Kidney (tissue), 22 donors: ENCODE measurements at places on chromosomes 3 and 15. TPM values are rescaled to one million over a fixed set of nuclear protein-coding genes. Genes with fewer than 3 reads are reported as not detected.

The LYZL4 gene
- total RNA-seq, result not detected

- no peak overlapping the region for H3K4me3 ChIP-seq
- no peaks in the 10 kb centered on the region for H3K36me3 ChIP-seq
- H3K27me3 ChIP-seq, result no peaks in the 10 kb centered on the region
- peak; percentile 58 for DNase-seq
- H3K4me1 ChIP-seq, result no peaks in the 10 kb centered on the region
Observed at GRCh38 chr3:25536521-25537391, 108.7 kb downstream of the RARB start.

DNA sequence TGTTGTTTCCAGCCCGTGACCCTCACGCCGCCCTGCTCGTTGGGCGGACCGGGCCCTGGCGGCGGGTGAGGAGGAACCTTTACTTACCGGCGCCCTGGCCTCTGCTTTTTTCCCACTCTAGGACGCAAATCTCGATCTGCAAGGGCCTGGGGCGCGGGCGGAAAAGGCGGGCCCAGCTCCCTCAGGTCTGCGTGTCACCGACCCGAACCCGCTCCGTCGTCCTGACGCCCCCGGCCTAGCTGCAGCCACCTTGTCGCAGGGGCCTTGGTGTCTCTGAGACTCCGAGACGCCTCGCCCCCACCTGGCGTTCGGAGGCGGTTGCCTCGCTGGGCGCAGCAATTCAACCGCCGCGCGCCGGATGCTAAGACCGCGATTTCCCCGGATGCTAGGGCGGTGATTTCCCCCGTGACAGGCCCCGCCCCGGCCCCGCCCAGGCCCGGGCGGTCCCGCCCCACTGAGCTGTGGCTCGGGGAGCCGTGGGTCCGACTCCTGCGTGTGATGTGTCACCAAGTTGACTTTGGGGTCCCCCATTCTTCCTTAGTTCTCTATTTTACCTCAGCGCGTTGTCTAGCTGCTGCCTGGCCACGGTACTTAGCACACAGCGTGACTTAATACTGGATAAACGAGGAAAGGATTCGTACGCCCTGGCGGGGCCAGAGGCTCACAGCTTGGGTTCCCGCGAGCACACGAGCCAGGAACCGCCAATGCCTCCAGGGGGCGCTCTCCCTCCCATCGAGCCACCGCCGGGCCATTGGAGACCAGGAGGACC, at the start of gene RPL39L:
Gene RPL39L (minus strand): TSS at position 371 of the 769 bp plus-strand sequence. CDS start 18,196 bp downstream, outside the sequence.
- H3K4me3 ChIP-seq, result peak within 1 kb of the TSS; percentile 66
- H3K4me1 ChIP-seq, result no peaks in the 10 kb centered on the region
- DNase-seq, result peak; percentile 91
- no peaks in the 10 kb centered on the region for H3K27me3 ChIP-seq

- no peak overlapping the region for H3K4me3 ChIP-seq
- no peak overlapping the region for H3K27ac ChIP-seq
- no peaks in the 10 kb centered on the region for H3K36me3 ChIP-seq
- H3K4me1 ChIP-seq, result peaks cover 6% of the 10 kb centered on the region
Observed at GRCh38 chr15:98845138-98845884, 162.3 kb downstream of the PGPEP1L start.

DNA sequence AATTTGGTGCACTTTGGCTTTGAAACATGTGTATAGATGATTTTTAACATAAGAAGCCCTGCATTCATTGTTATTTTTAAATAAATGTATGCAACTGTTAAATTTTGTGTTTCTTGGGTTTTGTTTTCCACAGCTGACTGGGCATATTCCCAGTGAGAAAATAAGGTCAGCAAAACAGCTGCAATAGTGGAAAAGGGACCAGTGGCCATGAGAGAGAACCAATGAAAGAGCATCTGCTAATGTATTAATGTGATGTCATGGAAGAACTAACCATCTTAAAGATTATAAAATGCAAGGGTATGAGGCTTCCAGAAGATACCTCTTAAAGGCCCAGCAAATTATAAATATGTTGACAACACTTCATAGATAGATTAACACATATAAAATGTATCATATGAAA, 31.0 kb upstream of the KBTBD12 start:
- no peak overlapping the region for H3K4me3 ChIP-seq
- H3K27ac ChIP-seq, result no peak overlapping the region
- no peaks in the 10 kb centered on the region for H3K36me3 ChIP-seq
- no peaks in the 10 kb centered on the region for H3K4me1 ChIP-seq

GRCh38 chr3:59406943-59407342, 357.1 kb upstream of the CFAP20DC start:
- H3K27me3 ChIP-seq, result no peaks in the 10 kb centered on the region
- H3K4me1 ChIP-seq, result no peaks in the 10 kb centered on the region
- H3K36me3 ChIP-seq, result no peaks in the 10 kb centered on the region
- H3K4me3 ChIP-seq, result no peak overlapping the region

DNA sequence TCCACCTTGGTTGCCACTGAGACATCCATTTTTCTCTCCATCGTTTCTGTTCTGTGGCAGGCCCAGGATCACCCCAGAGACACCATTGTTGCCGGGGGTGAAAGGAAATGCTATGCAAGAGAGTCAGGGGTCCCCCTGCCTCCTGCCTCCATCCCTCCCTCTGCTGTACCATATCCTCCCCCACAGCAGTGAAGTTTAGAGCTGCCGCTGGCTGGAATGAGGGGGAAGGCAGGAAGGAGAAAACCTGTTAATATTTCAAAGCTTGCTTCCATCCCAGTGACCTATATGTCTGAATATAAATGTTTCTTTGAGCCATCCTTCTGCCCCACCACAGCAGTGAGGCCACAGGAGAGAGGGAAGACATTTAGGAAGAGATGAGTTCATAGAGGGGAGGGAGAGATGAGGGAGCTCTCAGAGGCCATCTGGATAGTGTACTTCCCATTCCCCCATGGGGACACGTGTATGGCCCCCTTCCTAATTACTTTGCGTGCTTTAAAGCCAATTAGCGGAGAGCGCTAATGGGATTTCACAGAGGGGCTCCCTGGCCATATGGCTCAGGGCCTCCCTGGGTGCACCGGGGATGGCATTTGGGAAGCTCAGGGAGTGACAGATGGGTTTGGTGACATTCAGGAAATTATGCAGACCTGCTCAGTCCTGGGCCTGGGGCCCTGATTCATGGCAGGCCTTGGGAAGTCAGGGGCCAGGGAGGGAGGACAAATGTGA, 40.4 kb upstream of the CHRNB4 start:
- H3K27ac ChIP-seq, result no peak overlapping the region
- H3K4me1 ChIP-seq, result peaks cover 8% of the 10 kb centered on the region
- H3K36me3 ChIP-seq, result no peaks in the 10 kb centered on the region
- no peak overlapping the region for H3K4me3 ChIP-seq
- no peaks in the 10 kb centered on the region for H3K27me3 ChIP-seq

DNA sequence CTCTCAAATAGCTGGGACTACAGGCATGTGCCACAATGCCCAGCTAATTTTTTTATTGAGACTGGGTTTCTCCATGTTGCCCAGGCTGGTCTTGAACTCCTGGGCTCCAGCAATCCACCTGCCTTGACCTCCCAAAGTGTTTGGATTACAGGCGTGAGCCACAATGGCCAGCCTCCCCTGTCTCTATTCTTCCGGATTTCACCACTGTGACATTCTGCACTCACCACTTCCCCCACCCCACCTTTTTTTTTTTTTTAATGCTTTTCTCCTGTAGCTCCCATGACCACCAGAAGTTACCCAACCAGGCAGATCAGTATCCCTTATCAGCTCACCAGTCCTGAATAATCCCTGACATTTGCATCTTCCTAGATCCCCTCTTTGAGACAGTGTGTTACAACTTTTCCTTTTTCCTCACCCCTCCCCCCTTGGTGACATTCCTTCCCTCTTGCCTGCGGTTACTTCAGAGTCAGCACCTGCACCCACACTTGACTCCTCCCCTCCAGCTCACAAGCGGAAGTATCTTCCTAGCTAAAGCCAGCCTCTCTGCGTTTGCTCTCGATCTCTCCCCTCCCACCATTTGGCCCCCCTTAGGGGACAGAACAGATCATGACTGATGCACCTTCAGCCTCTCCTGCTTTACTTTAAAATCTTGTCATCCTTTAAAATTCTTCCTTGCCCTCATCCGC, 13.5 kb upstream of the ZNF592 start:
- H3K4me1 ChIP-seq, result no peaks in the 10 kb centered on the region
- H3K27me3 ChIP-seq, result no peaks in the 10 kb centered on the region
- H3K4me3 ChIP-seq, result peak overlapping the region; percentile 4
- H3K36me3 ChIP-seq, result no peaks in the 10 kb centered on the region
- DNase-seq, result peak; percentile 87

GRCh38 chr3:64179249-64179648, 46.0 kb downstream of the PRICKLE2 start:
- H3K27ac ChIP-seq, result no peak overlapping the region
- H3K4me1 ChIP-seq, result no peaks in the 10 kb centered on the region
- no peak for DNase-seq
- H3K27me3 ChIP-seq, result no peaks in the 10 kb centered on the region
- no peak overlapping the region for H3K4me3 ChIP-seq
- H3K36me3 ChIP-seq, result no peaks in the 10 kb centered on the region
